Stimulated activated CD4-positive, alpha-beta T cell treated with anti-CD3 and anti-CD28 coated beads, Interleukin-1b, Interleukin-23, amount 100 ng/mL, for 1 hour (primary cell): ENCODE measurements at places on chromosomes 2 and 18.

GRCh38 chr18:48985161-48985560 lies 34.4 kb upstream of the SMAD7 start:
- no peak for DNase-seq

DNA sequence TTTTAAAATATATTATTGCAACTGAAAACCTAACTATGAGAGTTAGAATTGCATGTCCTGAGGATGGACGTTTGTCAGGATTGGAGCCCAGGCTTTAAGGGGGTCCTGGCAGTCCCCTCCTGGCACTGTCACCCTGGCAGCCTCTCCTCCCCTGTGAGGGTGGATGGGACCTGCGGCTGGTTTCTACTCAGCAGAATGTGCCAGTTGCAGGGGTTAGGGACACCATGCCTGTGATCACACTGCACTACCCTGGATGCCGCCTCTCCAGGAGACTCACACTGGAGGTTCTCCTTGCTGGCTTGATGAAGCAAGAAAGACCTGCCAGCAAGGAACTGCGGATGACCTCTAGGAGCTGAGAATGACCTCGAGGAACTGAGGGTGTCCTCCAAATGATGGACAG lies 356.7 kb upstream of the MYT1L start:
- DNase-seq, result no peak

DNA sequence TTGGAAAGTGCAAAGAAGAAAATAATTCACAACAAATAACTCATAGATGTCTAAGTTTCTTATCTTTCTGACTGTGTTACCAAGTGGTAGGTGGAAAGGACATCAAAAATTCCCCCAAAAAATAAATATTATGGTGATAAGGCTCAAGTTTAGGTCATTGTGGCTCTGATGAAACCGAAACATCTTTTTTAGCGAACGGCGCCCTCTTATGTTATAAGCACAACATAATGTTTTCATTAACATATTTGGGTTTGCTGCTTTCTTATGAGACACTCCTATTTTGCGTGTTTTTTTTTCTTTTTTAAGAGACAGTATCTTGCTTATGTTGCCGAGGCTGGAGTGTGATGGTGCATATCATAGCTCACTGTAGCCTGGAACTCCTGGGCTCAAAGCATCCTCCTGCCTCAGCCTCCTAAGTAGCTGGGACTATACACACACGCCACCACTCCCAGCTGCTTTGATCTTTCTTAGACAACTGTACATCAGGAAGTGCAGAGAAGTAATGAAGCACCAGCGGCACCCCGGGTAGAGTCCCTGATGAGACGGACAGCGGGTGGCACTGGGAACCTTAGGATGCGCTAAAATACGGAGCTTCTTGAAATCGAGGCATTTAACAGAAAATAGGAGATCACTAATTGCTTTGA lies 38.5 kb upstream of the SLC35G4 start:
- DNase-seq, result no peak

DNA sequence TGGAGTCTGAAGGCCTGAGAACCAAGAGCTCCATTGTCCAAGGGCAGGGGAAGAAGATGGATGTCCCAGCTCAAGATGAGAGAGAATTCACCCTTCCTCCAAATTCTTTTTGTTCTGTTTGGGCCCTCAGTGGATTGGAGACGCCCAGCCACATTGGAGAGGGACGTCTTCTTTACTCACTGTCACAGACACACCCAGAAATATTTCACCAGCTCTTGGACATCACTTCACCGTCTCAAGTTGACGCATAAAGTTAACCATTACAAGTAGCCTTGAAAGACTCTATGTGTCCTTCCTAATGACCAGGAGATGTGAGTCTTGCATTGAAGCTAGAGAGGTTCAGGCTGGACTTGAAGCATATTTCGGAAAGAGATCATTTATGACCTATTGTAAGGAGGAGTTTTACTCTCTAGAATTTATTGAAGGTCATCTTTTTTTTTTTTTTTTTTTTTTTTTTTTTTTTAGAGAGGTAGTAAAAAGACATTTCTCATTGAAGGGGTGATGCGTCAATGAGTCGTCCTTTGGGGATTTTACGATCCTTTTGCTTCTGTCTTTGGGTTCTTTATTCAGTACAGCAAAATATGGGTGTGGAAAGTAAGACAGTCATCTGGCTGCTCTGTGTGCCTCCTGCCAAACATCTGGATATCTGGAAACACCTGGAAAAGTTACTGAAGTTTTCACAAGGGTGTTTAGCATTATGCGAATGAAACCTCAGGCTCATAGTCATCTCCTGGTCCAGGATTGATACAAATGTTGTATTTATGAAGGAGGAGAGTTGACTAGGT lies 118.1 kb downstream of the PRPF40A start:
- DNase-seq, result no peak

- DNase-seq, result no peak
Observed at GRCh38 chr2:73069855-73070642, 1.5 kb downstream of the SFXN5 start.

DNA sequence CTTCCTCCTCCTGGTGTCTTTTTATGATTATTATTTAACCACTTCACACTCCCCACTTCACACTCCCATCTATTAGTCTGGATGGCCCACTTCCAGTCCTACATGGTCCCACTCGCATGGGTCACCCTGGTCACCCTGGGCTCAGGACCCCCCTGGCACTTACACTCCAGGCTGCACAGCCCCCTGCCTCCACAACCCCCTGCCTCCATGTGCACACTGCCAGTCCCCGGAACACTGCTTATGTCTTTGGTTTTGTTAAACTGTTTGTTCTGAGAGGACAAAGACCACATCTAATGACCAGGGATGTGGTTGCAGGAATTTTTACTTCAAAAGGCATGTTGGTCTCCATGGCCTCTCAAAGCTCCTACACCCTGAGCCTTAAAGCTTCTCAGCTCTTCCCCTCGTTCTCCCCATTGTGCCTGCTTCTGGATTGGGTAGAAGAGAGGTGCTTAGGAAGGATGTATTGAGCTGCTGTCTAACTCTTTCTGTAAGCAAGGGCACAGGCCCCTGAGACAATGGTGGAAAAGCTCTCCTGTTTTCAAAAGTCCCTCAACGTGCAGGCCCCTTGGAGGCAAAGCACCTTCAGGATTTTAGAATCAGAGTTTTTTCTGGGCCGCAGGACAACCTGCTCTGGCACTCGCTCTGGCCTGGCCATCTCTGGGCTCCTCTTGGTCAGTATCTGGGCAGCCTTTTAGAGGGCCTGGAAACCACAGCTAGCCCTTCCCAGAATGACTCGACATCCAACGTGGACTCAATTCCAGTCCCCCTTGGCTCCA lies 150.0 kb upstream of the HAAO start:
- DNase-seq, result no peak

DNA sequence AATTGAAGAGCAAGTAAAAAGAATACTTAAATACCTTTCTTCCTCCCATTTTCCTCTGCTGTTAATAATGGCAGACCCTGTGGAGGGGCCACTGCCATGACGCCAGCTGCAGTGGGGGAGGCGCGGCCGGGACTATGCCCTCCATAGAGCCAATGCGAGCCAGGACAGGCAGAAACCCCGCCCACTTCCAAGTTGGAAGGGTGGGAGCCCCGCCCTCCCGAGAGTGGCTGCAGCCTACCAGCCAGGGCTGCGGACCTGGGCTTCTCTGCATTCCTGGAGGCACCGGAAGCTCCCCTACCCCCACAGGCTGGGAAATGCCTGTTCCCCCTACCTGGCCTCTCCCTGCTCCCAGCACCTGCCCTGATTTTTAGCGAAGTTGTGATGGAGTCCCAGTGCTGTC lies 439.4 kb upstream of the CDH19 start:
- no peak for DNase-seq

- no peak for DNase-seq
Observed at GRCh38 chr2:38244301-38244700, 132.8 kb downstream of the ATL2 start.

- no peak for DNase-seq
Observed at GRCh38 chr2:56334622-56335021, 150.8 kb downstream of the CCDC85A start.

DNA sequence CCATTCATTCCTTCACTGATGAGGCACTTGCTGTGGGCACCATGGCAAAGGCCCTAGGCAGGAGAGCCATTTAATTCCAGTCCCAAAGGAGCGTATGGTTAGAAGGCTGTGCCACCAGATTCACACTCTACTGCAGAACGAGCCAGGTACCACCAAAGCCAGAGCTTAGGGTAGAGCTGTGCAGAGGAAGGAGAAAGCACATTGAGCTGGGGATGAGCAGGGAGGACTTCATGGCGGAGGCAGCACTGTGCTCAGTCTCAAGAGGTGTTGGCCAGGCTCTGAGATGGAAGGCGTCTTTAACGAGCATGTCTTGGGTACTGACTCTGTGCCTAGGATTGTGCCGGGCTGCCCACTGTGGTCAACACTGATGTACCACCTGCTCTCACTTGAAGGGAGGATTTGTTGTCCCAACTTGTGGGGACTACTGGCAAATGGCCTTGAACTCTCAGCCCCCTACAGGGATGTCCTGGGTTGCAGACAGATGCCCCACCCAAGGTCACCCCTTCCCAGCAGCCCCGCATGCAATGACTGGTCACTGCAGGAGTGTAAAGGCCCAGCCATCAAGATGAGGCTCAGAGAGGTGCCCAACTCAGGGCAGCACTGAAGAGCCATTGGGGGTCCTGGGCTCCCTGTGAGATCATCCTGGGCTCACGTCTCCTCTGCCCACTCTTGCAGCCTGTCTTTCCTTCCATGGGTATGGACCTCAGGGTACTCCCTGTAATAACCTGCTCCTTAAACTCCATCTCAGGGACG lies 251.4 kb downstream of the GLI2 start:
- DNase-seq, result no peak

DNA sequence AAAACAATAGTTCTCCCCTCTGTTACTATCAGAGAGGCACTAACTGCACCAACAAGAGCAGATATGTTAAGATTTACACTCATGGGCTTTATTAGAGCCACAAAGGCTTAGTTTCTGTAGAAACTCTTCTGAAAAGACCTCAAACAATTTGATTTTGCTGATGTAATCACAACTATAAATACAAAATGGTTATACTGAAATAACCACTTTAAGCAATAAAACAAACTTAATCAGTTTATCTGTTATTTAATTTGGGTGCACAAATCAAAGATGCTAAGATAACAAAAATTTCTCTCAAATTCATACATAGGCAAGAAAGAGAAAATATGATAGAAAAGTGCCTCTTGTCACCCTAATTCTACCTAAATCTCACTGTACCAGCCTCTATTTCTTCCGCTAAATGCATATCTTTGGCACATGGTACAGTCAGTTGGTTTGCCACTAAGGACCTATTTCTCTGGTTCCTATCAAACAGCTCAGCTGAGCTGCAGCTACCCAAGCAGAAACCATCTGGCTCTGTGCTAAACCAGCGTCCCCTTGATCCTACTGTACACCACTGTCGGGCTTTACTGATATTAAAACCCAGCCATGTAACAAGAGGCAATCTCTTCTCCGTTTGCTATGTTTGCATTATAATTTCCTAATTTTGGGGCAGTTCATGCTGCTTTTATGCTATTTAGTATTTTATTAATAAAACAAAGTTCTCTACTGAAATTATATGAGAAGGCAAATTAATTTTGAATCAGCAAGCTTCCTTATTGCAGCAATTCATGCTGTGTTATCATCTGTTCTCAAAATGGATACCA lies 60.1 kb downstream of the CWC22 start:
- DNase-seq, result no peak

DNA sequence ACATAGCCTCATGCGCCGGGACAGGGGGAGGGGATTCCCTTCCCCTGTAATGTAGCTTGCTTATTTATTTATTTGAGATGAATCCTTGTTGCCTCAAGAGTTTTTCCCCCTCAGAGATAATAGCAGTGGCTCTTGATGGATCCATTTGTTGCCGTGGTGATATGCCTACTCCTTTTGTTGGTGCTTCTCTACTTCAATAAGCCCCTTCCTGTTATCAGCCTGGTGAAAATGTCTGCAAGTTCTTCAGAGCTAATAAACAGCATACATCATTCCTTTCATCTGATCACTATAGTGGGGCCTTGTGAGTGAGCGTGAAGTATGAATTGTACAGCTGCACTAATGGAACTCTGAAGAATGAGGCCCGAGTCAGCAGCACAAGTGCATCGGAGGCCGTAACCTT lies 19.4 kb downstream of the FZD5 start:
- no peak for DNase-seq

DNA sequence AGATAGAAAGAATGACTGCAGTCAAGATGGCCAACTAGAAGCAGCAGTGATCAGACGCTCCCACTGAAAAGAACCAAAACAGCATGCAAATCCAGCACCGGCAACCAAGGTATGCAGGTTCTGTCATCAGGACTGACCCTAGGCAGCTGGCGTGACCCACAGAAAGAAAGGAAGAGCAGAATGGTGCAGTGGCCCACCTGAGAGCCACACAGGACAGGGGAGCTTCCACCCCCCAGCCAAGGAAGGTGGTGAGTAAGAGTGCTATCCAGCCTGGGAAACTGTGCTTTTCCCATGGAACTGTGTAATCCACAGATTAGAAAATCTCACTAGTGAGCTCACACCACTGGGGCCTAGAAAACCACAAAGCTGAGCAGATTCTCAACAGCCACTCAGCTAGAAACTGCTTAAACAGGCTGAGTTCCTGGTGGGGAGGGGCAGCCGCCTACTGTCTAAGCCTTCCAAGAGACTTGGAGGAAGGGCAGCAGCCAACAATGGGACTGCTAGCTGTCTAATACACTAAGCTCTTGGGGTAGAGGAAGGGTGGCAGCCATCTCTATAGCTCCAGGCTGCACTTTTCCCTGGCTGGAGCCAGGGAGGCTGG lies 127.9 kb downstream of the EVA1A start:
- no peak for DNase-seq

DNA sequence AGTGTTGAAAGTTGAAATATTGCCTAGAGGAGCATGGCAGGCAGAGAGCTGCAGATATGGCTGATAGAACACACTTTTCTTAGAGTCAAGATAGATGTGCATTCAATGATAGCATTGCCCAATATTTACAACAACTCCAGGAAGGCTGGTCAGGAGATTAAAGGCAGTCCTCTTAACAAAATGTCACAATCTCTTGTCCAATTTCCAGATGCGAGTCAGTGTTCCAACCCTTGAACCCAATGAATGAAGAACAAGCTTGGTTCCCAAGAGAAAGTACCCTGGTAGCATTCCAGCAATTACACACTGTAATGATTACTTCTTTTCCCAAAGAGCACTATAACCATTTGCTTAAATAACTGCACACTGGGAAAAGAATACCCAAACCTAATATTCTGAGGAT lies 839.4 kb upstream of the VRK2 start:
- DNase-seq, result no peak

GRCh38 chr18:51933903-51934302 lies 406.1 kb upstream of the DCC start:
- no peak for DNase-seq

GRCh38 chr18:72828601-72829000 lies 39.2 kb downstream of the NETO1 start:
- DNase-seq, result no peak

GRCh38 chr2:131039535-131039907 lies 53.7 kb downstream of the FAM168B start:
- no peak for DNase-seq

DNA sequence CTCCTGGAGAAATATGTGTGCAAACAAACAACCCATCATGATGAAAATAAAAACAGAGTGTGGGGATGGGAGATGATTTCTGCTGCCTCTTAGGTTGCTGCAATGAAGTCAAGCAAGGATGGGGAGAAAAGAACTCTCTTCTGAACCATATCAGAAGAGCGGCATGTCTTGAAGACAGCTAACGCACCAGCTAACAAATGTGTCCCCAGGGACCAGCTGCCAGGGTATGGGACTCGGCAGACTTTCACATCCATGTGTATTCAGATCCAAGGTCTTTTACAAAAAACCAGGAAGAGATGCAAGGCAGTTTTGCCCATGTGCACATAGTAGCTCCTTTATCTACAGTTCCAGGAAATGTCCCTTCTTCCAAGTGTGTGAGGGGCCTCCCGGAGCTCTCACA lies 125.4 kb downstream of the CLIP4 start:
- no peak for DNase-seq

GRCh38 chr18:33616556-33616955 lies 38.5 kb downstream of the ASXL3 start:
- DNase-seq, result no peak
